ENCODE measurements at places on chromosomes 4 and X.

DNA sequence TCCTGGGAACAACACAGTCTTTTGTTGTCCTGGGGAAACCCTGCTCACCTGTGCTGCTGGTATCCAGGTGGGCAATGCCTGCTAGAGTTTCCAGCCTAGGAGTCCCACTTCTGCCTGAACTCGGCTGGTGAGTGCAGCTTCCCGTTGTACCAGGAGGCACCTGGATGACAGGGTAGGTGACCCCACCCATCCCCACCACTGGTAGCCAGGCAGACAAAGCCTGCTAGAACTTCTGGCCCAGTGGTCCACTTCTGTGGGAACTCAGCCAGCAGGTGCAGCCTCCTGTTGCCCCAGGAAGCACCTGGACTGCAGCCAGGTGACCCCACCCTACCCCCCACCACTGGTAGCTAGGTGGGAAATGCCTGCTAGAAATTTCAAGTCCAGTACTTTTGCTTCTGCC is 9.7 kb upstream of the TCEAL2 start:
- DNase-seq, result no peak

GRCh38 chr4:152972821-152973628 is 36.9 kb downstream of the FHDC1 start:
- DNase-seq, result no peak

DNA sequence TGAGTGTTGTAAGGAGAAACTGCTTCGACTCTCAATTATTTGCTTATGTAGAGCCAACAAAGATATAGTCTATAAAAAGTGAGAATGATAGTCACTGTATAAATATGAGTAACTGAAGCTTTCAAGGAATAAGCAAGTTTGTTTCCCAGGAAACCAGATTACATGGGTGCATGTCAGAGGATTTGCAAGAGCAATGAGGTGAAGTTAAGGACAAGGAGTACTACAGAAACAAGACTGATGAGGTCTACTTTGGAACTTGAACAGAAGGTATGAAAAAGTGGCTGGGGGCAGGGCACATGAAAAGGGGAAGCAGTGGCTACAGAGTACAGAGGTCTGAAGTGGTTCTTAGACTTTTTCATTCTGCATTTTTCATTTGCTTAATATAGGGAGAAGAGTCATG is 321.0 kb upstream of the CXXC4 start:
- DNase-seq, result no peak

- DNase-seq, result no peak
Measured at GRCh38 chr4:186149872-186150271, 41.5 kb upstream of the CYP4V2 start.

DNA sequence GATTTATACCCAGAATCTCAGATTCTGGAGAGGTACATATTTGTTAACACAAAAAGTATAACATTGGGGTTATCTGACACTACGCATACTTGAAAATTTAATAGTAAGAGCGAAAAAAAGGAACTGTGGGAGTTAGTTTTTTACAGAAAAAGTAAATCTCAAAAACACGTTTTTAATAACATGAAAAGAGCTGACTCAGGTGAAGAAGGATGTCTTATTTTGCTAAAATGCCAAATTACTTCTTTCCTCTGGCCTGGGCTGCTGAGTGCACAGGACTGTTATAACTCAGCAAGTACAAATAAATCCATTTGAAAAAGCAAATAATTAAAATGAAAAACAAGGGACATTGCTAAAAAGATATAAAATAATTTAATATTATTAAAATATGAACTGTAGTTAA is 1322.9 kb downstream of the ARAP2 start:
- DNase-seq, result no peak

- no peak for DNase-seq
Measured at GRCh38 chr4:155491336-155492120, 114.8 kb upstream of the MAP9 start.

DNA sequence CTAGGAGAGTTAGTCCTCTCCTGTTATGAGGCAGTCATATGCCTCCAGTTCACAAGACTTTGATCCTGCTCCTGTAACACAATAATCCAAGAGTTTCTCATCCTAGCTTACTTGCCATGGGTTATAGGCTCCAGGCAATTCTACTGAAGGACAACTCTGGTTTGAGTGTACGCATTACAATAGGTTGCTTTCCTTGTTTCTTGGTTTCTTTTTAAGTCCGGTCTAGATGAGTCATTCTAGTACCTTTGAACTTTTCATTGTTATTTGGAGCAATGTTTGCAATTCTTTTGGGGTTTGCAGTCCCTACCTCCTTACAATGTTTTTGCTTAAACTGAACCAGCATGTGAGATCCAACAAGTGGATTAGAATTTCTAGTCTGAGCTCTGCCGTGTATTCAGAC is 109.1 kb downstream of the ANAPC4 start:
- DNase-seq, result no peak

DNA sequence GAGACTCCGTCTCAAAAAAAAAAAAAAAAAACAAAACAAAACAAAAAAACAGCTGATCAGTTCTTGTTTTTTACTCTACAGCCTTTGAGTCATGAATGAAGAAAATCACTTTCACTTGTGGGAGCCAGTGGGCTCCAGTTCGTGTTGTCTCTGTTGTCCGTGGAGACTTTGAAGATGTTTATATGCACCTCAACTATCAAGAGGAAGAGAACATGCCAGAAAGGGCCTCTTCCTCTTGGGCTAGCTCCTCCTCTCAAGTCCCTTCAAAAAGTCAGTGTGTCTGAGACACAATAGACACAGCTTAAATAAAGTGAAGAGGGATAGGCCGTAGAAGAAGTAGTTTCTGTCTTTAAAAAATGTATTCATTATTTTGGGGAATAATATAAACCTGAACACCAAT is 182.7 kb downstream of the KDR start:
- DNase-seq, result no peak

Data from brain (organoid and tissue), 16 donors.